ENCODE measurements at places on chromosomes 11 and 22. TPM values are rescaled to one million over a fixed set of nuclear protein-coding genes. Genes with fewer than 3 reads are reported as not detected.
A peak's percentile ranks its signal among the peaks of the same experiment; 100 is the strongest.

GRCh38 chr11:88695689-88696414 is 358.3 kb upstream of the CTSC start:
- DNase-seq, result no peak

DNA sequence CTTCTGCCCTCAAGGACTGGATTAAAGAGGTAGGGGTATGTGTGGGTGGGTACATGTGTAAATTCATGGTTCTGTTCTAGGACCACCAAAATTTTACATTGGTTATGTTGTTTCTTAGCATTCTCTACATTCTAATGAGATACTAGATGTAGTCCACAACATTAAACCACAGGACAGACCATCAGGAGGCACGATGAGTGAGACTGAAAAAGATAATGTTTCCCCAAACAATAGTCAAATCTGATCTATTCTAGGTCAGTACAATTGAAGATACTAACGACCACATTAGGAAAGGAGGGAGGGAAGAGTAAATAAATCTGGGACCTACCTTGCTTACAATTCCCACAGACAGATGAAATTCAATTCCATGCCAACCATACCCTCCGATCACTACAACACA is 42.2 kb downstream of the MRTFA start:
- no peak for DNase-seq

- DNase-seq, result peak; percentile 44
Measured at GRCh38 chr11:22304337-22304961, 33.7 kb upstream of the SLC17A6 start.

- no peak for DNase-seq
Measured at GRCh38 chr11:61092280-61092766, 10.0 kb upstream of the CD5 start.

DNA sequence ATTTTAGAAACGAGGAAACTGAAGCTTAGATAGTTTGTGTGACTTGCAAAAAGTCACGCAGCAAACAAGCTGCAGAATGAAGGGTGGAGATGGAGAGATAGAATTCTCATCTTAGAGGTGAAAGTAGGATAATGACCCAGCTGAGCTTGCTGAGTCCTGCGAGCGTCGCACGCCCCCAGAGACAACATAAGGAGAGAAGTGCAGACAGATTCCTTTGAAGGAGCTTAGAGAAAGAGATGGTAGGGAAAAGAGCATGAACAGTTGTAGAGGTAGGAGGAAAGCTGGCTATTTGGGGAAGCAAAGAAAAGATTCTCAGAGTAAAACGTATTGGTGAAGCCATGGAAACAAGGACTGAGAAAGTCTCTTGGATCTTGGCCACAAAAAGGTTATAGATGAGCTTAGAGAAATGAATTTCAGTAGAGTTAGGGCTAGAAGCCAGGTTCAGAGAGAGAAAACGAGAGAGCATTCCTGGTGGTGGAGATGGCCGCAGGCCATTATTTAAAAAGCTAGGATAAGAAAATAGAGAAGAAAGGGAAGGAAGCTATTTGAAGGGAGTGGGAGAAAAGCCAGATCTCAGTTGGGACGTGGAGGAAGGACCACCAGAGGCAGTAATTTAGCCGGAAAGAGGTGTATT is 44.8 kb downstream of the FAM83F start:
- DNase-seq, result no peak

- no peak for DNase-seq
Measured at GRCh38 chr11:113446112-113446511, 29.1 kb downstream of the DRD2 start.

The KCNQ1 gene
- 0.15 TPM for polyA plus RNA-seq

The SLC17A6 gene
- not detected for polyA plus RNA-seq

The OVOL1 gene
- not detected for polyA plus RNA-seq

The MRGPRE gene
- not detected for polyA plus RNA-seq

The OR52L1 gene
- not detected for polyA plus RNA-seq

The LGALS12 gene
- not detected for polyA plus RNA-seq

The OR52I1 gene
- polyA plus RNA-seq, result not detected

Data from SK-N-SH (cell line).